ENCODE measurements at places on chromosomes 2 and 18. TPM values are rescaled to one million over a fixed set of nuclear protein-coding genes. Genes with fewer than 3 reads are reported as not detected.

Gene CCDC74B
- total RNA-seq: 10.4 TPM

Gene SLC11A1
- total RNA-seq: 0.26 TPM

Gene ANO7
- total RNA-seq: 3.8 TPM

GRCh38 chr2:241061275-241061674 lies 40.8 kb downstream of the MTERF4 start:
- no peak for DNase-seq

DNA sequence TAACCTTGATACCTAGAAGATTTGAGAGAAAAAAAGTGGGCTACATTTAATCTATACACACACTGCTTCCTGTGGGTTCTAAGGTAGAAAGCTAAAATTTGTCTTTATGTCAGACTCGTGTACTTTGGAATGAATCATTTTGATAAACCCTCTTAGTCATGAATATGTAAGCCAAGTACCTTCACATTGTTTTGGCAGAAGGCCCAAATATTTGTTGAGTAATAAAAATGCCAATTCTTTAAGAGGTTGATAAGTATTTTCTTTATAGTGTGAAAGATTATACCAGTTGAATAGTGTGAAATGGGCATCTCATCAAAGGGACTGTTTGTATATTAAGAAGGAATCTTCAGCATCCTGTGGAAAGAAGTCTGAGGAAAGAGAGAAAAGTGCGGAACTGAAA lies 1464.7 kb upstream of the ZEB2 start:
- DNase-seq: no peak

DNA sequence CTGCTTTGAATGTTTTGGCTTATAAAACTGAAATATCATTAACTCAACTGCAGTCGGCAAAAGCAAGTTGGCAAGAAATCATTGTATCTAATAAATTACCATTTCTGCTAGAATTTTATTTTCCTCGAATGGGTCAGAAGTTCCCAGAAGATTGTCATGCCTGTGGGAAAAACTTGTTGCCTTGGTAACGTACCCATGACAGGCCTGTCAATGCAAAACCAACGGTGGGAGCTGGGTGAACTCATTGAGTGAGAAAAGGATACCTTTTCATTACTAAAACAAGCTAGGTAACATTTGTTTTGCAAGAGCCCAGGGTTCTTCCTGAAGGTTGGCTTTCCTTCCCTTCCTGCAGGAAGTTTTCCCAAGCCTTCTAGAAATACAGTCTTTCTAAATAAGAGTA lies 9.5 kb downstream of the PLB1 start:
- no peak for DNase-seq

Data from uterus (tissue), 4 donors.